ENCODE measurements at places on chromosomes 12 and 14.
A peak's percentile ranks its signal among the peaks of the same experiment; 100 is the strongest.

DNA sequence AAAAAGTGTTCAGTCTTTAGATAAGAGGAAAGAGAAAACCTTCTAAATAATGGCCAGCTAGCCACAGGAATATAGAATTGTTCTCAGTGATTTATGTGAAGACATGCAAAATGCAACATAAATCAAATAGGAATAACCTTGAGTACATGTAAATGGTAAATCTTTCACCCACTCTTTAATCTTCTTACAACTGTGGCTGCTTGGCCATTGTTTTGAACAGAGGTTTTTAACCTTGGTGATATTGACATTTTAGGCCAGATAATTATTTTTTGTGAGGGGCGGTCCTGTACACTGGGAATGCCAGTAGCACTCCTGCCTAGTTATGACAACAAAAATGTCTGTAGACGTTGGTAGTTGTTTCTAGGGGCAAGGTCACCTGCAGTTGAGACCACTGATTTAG, 479.9 kb upstream of the NOVA1 start:
- no peak for DNase-seq

DNA sequence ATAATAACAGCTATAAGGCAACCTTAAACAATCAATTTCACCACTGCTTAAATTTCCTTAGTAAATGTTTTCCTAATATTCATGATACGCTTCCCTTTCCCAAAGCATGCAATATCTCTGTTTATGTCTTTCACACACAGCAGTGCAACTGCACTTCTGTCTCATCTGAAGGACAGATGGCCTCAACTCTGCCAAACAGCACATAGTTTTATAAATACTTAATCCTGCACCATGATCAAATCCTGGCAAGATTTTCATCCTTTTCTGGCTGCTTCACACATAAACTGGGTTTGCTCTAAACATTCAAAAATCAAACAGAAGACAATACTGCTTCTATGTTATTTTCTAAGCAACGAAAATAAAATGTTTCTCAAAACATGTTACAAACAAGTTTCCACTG, 266.3 kb downstream of the ITPR2 start:
- DNase-seq = no peak

GRCh38 chr12:119075222-119075787, 94.0 kb downstream of the SRRM4 start:
- no peak for DNase-seq

GRCh38 chr12:30138483-30138882, 354.7 kb upstream of the TMTC1 start:
- DNase-seq = no peak

DNA sequence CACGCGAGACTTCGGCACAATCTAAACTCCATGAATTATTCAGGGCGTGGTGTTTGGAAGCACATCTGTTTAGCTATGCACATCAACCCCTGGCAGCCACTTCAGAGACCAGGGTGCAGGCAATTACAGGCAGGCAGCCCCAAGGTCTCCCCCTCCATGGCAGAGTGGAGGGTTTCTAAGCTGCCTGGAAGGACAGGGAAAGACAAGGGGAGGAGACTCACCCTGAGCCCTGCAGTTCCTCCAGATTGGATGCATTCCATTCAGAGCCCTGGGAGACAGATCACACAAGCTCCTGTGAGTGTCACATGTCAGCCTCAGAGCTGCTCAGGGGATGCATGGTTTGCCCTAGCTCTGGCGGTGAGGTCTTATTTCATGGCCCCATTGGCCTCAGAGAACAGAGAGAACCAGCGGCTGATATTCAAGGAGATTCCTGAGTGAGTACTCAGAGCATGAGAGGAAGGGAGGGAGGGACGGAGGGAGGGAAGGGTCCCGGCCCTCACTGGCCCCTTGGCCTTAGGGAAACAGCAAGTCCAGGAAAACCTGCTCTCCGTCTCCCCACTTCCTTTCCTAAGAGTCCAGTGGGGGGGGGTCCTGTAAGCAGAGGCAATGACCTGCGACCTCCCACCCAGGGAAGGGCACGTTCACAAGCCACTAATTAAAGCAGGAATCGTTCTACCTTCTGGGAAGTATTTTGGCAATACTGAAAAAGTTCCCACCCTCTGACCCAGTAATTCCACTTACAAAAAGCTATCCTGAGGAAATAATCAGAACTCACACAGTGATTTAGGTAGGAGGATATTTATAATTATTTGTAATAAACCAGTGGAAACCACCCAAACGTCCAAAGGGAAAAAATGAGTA, 55.1 kb downstream of the SSH1 start:
- DNase-seq = no peak

DNA sequence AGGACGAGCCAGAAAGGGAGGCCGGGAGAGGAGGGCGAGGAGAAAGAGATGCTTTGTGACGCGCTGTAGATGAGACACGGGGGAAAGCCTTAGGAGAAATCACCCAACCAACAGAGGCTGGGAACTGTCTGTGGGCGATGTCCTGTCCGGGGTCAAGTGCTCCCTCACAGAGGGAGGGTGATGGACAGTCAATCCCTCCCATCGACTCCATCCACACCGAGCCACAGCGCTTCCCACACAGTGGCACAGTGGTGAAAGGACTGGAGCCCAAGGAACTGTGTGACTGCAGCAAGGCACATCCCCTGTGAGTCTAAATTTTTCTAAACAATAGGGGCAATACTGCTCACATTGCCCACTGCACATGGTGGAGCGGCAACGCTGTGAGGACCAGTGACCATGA, 89.1 kb downstream of the TTC7B start:
- DNase-seq = no peak

DNA sequence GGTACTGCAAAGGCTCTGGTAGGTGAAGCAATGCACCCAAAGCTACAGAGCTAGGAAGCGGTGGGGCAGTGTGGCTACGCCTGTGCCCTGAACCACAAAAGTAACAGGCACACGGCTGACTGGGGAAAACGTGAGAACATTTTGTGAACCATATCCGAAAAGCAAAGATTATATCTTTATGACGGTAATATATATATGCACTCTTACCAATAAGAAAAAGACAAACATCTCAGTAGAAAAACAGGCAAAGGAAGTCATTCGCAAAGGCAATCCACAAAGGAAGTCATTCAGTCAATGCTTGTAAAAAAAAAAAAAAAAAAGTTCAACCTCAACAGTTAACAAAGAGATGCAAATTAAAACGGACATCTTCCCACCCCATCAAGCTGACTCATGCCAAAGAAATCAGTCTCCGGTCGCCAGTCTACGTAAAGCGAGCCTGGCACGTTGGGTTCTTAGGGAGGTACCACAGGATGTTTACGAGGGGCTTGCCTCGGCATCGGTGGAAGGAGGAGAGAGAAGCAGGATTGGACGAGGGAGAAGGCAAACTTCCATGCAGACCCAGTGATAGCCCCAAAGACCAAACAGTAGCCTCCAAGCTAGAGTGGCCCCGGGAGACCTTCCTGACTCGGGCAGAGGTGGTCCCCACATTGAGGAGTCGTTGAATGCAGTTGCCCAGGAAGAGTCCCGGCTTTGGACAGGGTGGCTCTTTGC, 39.4 kb upstream of the PPP2R5C start:
- no peak for DNase-seq

- DNase-seq = peak; percentile 7
These were observed 8.7 kb upstream of the TESPA1 start for GRCh38 chr12:54993181-54993835.

DNA sequence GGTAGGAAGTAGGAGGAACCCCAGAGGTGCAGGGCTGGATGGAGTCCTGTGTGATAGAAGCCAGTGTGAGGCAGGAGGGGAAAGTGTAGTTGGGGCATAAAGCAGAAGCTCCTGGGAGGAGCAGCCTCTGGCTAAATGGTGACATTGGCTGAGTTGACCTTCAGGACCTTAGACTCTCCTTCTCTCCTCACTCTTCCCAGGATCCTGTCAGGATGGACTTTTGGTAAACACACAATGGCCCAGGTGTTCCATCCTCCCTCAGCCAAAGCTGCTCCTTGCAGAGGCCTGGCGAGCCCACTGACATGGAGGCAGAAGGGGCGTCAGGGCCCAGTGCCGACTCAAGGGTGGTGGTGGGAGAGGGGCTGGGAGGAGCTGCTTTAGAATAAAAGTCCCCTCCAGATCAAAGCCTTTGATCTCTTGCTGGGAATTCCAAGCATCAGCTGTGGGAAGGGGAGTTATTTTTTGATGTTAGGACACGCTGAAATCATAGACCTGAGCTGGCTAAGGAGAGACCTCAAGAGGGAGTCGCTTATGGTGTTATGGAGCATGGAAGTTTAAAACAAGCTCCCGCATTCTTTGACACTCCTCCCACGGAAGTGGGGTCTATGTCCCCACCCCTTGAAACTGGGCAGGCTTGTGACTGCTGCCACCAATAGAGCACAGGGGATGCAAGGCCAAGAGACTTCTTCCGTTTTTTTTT, 44.1 kb downstream of the SMIM41 start:
- no peak for DNase-seq

DNA sequence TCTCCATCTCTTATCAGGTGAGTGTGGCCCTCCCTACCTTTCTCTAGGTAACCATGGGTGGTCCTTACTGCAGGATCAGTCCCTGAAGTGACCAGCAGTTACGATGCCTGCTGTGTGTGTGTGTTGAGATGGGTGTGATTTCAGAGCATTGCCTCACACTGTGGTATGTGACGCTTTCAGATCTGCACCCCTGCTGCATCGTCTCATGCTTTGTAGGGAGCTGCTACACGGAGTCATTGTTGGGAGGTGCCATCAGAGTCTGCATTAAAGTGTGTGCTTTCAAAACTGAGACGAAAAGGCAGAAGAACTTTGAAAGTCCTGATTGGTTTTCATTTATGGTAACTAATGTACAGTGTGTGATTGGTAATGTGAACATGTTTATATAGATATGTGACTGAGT, 150.5 kb downstream of the PELI2 start:
- no peak for DNase-seq

GRCh38 chr12:54039417-54040147, 6.7 kb downstream of the HOXC5 start:
- no peak for DNase-seq

- DNase-seq = no peak
These were observed 8.8 kb upstream of the DDHD1 start for GRCh38 chr14:53161758-53162435.

Measured in NCI-H2081 treated with DMSO at 0.1 percent for 48 hours (cell line).